Activated CD4-positive, CD25-positive, alpha-beta regulatory T cell treated with anti-CD3 and anti-CD28 coated beads, Interleukin-2, amount 50 U/mL, for 16 hours (primary cell): ENCODE measurements at places on chromosomes 6 and 20.

- DNase-seq, result no peak
Measured at GRCh38 chr6:116411284-116411623, 40.5 kb downstream of the DSE start.

GRCh38 chr20:50083034-50083433 is 29.9 kb downstream of the UBE2V1 start:
- DNase-seq, result no peak

DNA sequence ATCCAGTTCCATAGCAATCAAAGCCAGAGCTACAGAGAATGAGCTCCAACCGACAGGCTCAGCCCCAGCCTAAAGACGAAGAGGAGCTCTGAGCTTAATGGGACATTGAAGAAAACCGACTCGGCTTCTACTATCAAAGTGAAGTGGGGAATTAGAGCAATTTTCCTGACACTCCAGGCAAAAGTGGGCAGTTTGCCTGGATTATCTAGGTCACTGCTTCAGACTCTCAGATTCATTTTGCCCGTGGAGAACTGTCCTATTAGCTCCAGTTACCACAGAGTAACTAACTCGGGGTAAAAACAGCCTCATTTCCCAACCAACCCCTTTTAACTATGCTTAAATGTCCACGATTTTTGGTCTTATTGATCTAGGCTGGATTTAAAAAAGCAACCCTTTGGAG is 592.1 kb upstream of the NRSN1 start:
- DNase-seq, result no peak

- no peak for DNase-seq
Measured at GRCh38 chr20:58719971-58720371, 27.4 kb downstream of the NPEPL1 start.

DNA sequence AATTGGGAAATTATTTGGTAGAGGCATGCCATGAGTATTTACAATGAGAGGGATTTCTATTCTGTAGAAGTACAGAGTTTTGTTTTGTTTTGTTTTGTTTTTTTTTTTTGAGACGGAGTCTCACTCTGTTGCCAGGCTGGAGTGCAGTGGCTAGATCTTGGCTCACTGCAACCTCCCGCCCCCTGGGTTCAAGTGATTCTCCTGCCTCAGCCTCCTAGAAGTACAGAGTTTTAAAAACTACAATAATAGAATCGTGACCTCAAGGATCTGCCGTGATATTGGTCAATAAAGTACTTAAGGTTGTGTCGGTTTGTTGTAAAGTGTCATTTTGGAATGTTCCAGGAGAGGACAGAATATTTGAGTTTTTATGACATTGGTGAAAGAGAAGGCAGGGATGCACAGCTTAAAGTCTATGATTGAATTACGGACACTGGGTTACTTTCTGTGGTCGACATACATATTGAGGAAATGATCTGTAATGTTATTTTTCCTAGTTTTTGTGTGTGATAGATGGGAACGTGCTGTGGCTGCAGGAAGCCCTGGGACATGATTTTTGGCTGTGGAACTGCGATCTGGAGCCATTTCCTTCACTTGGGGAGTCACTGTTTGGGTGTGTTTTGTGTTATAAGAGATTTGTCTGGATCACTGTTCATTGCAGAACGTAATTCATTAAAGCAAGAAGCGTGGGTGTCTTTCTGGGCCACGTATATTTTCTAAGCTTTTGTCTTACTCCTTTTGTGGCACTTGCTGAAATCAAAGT is 59.6 kb downstream of the TIAM2 start:
- DNase-seq, result no peak

- DNase-seq, result no peak
Measured at GRCh38 chr20:51163996-51164600, 141.2 kb upstream of the KCNG1 start.

DNA sequence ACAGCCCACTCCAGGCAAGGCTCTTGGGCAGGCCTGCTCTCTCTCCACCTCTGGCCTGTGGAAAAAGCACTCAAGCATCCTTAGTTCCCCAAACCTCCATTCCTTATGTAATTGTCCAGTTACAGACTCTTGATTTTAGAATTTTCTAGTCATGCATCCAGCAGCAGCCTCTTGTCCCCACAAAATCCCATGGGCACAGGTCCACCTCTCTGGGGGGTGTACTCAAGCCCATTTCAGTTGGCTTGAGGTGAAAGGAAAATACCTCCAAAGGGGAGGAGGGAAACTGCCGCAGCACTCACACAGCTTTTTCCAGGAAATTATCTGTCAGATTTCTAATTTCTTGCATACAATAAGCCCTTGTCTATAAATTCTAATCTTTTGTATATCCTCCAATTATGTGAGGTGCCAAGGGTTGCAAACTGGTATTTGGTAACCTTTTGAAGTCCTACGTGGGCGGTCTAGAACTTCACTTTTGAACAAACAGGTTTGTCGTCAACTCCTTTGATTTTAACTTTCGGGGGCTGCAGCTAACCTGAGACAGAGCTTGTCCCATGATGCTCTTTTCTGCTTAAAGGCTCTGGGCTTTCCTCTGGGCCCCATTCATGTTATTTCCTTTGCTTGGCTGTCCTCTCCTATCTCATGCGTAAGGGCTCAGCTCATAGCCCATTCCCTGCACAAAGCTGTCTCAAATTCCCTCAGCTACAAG is 104.7 kb upstream of the CEP85L start:
- no peak for DNase-seq

DNA sequence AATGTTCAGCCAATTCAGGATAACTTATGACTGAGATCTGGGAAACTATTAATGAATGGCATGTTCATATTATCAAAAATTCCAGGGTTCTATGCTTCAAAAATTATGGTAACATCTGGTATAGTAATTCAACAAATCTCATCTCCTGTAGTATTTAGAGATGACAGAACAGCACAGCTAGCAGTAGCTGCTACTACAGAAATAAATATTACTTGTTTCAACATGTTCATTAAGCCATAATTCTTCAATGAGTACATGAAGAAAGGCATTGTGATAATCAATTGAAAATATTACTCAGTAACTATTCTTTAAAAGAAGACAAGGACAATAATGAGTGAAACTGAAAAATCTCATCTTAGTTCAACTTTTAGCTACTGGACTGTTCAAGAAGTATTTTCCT is 66.8 kb downstream of the ATG5 start:
- no peak for DNase-seq

DNA sequence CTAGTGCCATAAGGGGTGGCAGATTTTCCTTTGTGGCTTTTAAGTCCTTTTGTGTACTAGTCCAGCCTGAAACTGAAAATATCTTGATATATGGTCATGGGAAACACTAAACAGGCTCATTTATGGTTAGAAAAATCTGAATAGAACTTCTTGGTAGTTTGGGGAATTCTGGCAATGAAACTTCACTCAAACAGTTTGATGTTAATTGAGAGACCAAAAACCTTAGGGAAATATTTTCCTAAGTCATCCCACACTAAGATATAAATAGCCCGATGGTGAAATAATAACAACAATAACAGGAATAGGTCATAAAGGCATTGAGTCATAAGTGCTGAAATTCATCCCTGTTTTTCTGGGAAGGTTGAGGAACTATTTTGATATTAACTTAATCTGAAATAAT is 146.2 kb upstream of the SMLR1 start:
- DNase-seq, result no peak

DNA sequence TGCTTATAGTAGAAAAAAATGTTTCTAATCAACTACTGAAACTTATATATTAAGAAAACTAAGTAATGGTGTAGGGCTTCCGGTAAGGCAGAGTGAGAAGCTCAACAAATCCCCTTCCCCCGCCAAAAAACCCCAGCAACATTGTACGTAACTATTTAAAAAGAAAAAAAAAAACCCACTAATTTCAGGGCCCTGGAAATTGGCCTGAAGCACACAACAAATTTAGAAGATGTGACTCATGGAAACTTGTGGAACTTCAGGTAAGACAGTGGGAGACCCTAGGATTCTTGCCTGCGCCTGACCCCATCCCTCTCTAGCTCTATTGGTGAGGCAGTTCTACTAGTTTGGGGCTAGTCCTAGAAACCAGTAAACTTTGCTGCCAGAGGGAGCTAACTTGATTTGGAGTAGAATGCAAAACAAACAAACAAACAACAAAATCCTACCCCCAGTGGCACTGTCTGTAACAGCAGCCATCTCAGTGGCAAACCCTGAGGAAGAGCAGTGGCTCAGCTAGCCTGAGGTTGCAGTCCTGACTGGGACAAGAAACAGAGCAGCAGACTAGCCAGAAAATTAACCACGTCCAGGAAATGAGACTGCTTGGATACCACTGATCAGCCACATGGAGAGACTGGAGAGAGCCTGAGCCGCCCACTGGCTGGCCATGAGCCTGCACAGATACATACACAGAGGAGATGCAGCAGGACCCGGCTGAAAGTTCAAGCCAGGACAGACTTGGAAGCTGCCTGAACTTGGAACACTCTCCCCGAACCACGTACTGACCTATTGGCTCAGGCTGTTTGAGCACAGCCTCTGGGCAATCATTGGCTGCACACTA is 135.1 kb downstream of the TBXT start:
- DNase-seq, result no peak

GRCh38 chr20:37627060-37627766 is 66.6 kb upstream of the CTNNBL1 start:
- DNase-seq, result no peak

DNA sequence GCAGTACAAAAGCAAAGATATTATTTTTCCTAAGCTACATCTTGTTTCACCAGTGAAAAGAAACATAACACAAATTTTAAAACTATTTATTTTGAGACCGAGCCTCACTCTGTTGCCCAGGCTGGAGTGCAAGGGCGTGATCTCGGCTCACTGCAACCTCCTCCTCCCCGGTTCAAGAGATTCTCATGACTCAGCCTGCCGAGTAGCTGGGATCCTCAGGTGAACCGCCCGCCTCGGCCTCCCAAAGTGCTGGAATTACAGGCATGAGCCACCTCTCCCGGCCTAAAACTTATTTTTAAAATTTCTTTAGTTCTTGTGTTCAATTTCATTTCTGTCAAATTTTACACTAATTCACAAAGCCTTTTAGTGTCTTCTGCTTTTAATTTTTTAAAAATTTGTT is 5.9 kb downstream of the SRSF12 start:
- DNase-seq, result no peak

GRCh38 chr6:167751579-167752115 is 75.1 kb upstream of the AFDN start:
- DNase-seq, result no peak

GRCh38 chr20:11544029-11544678 is 373.5 kb upstream of the BTBD3 start:
- no peak for DNase-seq

- DNase-seq, result no peak
Measured at GRCh38 chr6:110389689-110390382, 25.5 kb downstream of the DDO start.

- no peak for DNase-seq
Measured at GRCh38 chr20:50721881-50722281, 9.5 kb upstream of the PARD6B start.

DNA sequence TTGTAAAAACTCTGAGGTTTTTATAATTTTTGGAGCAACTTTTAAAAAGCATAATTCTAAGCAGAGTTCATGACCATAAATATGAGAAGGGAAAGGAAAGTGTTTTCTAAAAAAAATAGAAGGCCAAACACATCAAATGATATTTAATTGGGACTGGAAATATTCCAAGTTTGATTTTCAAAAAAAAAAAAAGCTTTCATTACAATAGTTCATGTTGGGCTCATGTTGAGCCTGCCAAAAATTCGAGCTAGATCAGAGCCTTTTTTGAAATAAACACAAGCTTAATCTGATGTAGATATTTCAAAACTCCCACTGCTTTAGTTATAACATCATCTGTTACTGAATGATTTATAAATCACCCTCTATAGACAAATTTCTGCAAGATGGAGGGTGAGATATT is 163.4 kb upstream of the DEFB112 start:
- DNase-seq, result no peak

GRCh38 chr20:33894798-33895197 is 83.7 kb downstream of the CHMP4B start:
- DNase-seq, result no peak

DNA sequence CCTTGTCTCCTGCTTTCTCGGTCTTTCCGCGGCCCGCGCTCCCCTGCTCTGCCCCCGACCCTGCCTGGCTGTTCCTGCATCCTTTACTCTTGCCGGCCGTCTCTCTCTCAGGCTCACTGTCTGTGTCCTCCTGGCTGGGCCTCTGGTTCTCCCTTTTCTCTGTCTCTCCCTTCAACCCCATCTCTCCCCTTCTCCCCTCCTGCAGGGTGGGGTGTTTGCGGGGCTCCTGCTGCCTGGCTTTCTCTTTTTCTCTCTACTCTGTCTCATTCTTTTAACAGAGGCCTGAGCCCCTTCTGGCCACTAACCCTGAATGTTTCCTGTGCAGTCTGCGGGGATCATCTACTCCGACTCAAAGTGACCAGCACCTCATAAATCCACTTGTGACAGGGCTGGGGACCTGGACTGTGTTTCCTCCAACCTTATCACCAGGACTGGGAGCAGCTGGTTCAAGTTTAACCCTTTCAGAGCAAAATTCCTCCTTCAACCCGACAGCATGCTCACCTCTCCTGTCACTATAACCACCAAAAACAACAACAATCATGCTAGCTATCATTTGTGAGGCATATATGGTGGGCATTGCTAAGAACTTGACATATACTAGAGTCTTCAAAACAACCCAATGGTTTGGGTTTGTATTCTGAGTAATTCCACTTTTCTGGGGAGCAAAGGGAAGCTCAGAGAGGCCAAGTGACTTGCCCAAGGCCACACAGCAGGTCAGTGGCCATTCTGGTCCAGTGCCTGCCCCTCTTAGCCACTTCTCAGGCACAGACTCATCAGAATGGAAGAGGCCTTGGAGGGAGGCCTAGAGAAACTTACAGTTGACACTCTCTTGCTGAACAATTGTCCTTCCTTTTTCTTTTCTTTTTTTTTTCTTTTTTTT is 811 bp upstream of the RSPO4 start:
- no peak for DNase-seq

DNA sequence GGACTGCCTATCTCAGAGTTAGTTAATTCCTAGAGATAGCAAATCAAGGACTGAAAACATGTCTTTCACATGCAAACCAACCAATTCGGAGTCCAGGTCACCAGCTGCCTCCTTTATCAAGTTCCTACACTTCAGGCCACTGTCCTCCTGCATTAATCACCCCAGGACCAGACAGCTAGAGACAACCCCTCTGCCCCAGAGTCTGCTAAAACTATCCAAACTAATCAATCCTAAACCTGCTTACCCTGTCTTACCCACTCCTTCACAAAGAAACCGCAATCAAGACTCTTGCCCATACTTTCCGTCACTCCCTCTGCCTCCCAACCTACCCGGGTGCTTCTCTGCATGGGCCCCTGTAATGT is 207.0 kb downstream of the HIVEP2 start:
- no peak for DNase-seq

GRCh38 chr20:11766961-11767360 is 150.7 kb upstream of the BTBD3 start:
- DNase-seq, result no peak
